ENCODE measurements at places on chromosomes 12 and 14.

GRCh38 chr12:9033265-9033887 is 44.0 kb downstream of the KLRG1 start:
- DNase-seq: no peak

GRCh38 chr14:55864890-55865655 is 253.1 kb upstream of the PELI2 start:
- DNase-seq: no peak

DNA sequence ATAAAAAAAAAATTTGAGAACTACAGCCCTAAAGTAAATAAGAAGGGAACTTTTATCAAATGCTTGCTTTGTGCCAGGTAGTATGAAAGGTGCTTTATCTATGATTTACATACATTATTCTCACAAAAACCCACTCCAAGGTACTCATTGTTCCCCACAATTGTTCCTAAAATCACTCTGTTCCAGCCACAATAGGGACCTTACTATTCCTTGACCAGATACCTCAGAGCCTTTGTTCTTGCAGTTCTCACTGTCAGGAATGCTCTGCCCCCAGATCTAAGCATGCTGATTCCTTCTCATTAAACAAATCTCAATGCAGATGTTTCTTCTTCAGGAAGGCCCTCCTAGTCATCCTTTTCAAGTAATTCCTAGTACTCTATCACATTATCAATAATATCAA is 60.2 kb downstream of the PPP1R12A start:
- DNase-seq: no peak

DNA sequence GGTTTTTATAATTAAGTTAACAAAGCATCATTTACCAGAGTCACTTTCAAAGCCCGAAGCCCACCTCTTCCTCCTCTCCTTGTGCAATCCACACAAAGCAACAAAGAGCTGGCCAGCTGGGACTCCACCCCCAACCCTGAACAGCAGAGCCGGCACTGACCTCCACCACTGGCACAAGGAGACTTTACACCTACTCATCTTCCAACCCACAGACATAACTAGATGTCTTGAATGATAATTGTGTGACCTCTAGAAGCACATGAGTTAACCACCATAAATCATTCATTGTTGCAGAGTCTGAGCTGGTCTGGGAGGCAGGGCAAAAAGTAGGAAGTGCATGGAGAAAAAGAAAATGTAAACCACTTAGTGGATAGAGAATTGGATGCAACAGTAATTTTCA is 72.2 kb downstream of the ST8SIA1 start:
- no peak for DNase-seq

DNA sequence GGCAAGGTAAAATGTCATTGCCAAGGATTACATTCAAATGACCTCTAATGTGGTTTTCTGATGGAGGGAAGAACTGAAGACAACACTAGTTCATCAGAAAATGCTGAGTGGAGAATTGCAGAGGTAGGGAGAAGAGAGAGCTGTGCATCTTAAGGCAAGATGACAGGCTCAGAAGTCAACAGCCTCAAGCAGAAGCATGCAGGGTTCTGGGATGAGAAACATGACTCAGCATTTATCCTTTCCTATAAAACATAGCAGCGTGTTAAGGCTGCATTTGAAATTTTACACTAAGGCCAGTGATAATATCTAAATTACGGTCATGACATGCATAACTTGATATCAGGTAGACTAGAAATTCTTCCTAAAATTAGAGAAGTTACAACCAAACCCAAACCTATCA is 53.7 kb upstream of the DYRK2 start:
- no peak for DNase-seq

- no peak for DNase-seq
These were observed 70.5 kb downstream of the PRIMA1 start for GRCh38 chr14:93717668-93718320.

GRCh38 chr12:94326727-94327126 is 132.9 kb downstream of the CEP83 start:
- DNase-seq: peak; percentile 63

DNA sequence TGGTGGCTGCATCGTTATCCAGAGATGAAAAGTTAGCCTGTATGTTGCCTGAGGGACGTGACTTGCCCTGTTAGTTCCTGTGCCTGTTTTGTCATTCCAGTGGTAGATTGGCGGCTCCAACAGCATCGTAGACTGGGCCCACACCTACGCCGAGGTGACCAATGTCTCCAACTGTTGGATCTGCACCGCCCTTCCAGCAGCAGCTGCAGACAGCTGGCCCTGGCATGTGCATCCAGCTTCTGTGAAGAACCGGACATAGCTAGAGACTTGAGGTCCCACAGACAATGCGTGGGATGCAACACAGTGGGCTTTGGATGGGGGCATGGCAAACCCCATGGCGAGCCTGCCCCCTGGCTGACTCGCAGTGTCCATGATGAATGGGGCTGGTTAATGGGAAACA is 93.0 kb upstream of the TMPO start:
- no peak for DNase-seq

DNA sequence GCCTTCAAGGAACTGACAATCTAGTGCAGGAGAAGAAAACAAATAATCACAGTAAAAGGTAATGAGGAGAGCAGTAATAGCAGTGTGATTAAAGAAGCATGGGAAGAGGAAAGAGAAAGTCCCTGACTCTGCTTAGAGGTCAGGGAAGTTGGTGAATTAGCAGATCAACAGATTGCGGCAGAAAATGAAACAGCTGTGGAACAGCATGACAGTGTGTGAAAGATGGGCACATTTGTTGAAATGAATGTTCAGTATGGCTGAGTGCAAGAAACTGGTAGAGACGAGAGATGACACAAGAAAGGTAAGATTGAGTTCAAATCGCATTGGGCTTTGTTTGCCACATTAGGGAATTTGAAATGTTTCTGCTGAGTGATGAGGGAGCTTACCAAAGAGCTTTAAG is 63.7 kb upstream of the RASSF8 start:
- no peak for DNase-seq

GRCh38 chr12:46005151-46005797 is 14.9 kb upstream of the SCAF11 start:
- no peak for DNase-seq

- DNase-seq: peak; percentile 70
These were observed 11.0 kb upstream of the FBXL14 start for GRCh38 chr12:1605129-1606020.

- DNase-seq: no peak
These were observed 2.7 kb downstream of the CHST11 start for GRCh38 chr12:104459368-104459909.

- DNase-seq: peak; percentile 80
These were observed 7.8 kb downstream of the ZFP36L1 start for GRCh38 chr14:68784978-68785533.

DNA sequence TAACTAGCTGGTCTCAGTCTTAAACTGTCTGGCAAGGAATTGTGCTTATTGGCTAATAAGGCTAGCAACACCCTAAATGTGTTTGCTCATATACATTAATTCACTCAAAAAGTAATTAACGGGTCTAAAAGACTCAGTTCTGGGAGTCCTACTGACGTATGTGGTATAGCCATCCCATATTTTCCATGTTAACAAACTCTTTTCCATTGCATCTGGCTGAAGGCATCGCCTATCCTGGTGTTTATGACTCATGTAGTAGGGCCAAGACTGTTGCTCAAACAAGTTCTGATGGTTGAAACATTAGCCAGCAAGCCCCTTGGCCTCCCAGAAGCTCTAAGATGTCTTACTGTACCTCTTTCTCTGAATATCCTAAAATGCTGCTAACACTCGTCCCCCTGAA is 98.5 kb downstream of the PHLDA1 start:
- DNase-seq: peak; percentile 66

DNA sequence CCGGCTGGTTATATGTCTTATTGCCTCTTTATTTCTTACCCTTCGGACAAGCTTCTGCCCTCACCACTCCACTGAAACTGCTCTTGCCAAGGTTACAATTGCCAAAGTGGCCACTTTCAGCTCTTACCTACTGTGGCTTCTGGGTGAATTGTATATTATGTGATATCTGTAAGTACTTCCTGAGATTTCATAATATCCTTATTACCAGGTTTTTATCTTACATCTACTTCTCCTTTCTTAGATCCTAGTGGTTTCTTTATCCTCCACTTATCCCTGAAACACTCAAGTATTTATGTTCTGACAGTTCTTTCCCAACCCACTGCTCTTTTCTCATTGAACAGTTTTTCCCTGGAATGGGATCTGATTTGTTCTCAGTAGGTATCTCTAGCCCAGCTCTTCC is 10.5 kb downstream of the CELA1 start:
- DNase-seq: no peak

- DNase-seq: no peak
These were observed 12.9 kb downstream of the FSCB start for GRCh38 chr14:44494137-44494536.

- DNase-seq: no peak
These were observed 151.4 kb upstream of the HIF1A start for GRCh38 chr14:61543946-61544345.

- DNase-seq: no peak
These were observed 924.1 kb upstream of the TMEM132C start for GRCh38 chr12:127342861-127343260.

DNA sequence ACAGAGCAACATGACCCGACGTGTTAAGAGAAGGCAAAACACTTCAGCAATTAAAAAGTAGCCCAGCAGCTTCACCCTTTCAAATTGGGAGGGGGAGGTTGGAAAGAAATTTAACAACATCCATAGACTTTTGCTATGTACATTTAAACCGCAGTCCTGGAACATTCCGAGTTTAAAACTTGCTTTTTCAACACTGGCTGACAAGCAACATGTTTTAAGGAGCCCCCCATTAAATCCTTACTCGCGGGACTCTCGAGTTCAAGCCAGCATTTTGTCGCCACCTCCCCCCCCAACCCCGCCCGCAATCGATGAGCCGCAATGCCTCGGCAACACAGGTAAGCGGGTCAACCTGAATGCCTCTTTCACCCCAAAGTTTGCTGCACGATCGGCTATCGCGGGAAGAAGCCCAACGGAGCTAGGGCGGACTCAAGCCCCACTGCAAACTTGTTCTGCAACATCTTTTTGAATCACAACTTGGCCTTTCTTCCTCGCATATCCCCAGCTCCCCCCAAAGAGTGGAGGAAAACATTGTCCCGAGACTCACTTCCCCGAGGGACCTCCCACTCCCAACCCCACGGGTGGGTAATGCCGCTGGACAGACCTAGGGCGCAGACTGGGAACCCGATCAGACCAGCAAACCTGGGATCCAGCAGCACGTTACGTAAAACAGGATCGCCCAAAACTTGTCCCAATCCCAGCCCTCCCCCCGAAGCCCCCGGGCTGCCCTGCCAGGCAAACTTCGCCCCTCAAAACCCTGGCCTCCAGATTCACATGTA is 777 bp downstream of the ZFP36L1 start:
- no peak for DNase-seq

DNA sequence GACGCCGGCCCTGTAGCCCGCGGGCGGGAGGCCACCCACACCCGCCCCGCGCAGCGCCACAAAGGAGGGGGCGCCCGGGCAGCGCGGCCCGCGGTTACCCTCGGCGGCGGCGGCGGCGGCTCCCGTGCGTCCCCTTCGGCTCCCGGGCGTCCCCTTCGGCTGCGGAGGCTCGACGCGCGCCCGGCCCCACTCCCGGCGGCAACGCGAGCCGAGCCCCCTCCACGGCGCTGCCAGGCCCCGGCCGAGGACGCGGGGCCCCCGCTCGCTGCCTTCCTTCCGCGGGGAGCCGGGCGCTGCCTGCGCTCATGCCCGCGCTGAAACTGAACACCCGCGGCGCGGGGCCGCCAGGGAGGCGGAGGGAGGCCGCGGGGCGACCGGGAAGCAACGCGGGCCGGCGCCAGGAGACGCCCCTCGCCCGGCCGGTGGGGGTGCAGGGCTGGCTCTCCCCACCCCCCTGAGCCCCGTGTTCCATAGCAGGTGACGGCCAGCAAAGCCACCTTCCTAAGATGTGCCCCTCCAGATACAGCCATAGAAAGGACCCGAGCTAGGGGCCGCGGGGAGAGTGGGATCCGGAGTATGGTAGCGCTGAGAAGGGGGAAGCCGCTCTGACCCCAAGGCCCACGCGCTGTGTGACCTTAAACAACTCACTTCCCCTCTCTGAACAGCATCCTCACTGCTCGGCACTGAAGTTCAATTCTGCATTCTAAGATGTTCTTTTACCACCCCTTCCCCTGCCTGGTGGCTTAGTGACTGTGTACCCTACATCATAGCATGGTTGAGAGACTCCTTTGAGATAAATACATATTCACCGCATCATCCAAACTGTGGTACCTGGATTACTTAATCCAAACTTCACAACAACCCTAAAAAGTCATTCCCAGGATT is 42.8 kb downstream of the KDM2B start:
- DNase-seq: no peak

GRCh38 chr12:32777691-32778175 is 22.0 kb upstream of the YARS2 start:
- no peak for DNase-seq
